GM04504 (cell line): ENCODE measurements at places on chromosomes 6 and 20.

DNA sequence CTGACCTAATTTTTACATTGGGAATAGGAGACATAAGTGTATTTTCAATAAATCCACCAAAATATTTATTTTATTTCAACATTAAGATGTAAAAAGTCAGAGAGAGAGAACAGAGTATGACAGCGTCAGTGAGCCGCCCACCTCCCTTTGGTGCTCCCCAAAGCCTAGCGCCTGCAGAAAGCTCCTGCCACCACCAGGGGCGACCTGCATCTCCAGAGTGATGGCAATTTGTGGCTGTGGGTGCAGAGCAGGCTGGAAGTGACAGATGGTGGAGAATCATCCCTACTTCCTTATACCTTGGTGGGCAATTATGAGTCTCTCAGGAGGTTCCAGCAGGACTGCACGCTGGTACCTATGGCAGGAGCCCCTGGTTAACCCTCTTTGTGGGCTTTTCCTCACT is 87.3 kb downstream of the PTPRT start:
- no peak for DNase-seq

- peak; percentile 19 for DNase-seq
Observed at GRCh38 chr6:141107591-141108160, 1025.0 kb upstream of the GJE1 start.

DNA sequence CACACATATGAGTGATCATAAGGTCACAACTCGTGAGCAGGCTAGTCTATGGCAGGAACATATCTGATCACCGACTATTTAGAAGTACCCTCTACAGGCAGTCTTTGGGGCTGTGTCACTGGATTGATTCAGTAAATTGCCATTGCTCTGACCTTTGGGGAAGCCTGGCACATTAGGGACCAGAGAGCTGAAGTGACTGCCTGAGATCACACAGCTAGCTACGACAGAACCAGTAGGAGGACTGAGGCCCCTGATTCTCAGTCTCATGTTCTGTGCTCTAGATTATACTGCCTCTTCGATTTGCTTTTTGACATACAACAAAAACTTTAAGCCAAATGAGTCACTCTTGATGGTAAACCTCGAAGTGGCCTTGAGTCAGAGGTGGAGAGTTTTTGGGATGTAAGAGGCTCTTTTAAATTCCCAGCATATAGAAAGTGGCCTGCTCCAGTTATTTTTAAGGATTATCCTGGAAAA is 247.5 kb upstream of the SUPT3H start:
- no peak for DNase-seq

DNA sequence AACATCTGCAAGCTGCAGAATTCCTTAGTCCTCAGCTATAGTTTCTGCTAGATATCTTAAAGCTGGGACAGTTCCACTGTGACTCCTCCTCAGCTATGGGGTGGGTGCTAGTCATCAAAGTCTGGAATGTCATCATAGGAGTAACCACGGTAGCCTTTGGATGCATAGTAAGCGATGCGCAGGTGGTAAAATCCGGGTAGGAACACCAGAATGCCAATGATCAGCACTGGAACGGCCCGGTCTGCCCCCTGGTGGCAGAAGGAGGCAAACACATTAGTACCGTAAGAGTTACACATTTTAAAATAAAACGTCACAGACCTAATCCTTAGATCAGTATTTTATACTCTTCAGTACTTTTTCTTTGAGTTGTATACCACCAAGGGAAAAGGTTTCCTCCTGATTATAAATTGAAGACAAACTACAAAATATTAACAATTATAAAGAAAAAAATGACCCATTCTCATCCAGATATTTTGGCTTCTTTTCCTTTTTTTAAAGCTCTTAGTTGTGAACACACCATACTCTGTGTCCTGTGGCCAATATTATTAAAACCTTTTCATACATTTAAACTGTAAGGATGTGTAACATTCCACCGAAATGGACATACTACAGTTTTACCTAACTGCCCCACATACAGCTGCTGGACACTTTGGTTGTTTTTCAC is 18.9 kb downstream of the PCNA start:
- peak; percentile 35 for DNase-seq

GRCh38 chr6:118168421-118168820 is 261.4 kb downstream of the SLC35F1 start:
- no peak for DNase-seq

- DNase-seq = no peak
Observed at GRCh38 chr6:159693894-159694545, 979 bp upstream of the SOD2 start.

- no peak for DNase-seq
Observed at GRCh38 chr6:132005178-132005577, 54.0 kb upstream of the CCN2 start.

GRCh38 chr20:60480950-60481742 is 522.9 kb downstream of the CDH26 start:
- DNase-seq = no peak
